ENCODE measurements at places on chromosomes 6 and 20.

GRCh38 chr20:59645761-59646171, 41.4 kb downstream of the PHACTR3 start:
- no peak for DNase-seq

DNA sequence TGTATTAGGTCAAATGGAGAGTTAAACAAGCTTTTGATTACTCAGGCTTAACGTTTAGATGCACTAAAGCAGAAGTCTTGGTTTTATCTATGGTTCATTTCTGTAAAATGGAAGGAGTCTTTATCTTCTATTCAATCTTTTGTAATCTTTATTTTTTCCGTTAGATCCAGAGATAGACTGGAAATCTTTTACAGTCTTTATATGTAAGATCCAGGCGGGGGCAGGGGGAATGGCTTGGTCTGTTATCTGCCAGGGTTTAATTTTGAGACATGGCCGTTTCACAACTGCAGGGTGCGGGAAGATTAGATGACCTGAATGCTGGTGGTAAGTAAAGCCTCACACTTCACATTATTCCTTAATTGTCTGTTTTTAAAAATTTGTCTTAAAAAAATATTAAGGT, 3.7 kb downstream of the AKAP12 start:
- no peak for DNase-seq

DNA sequence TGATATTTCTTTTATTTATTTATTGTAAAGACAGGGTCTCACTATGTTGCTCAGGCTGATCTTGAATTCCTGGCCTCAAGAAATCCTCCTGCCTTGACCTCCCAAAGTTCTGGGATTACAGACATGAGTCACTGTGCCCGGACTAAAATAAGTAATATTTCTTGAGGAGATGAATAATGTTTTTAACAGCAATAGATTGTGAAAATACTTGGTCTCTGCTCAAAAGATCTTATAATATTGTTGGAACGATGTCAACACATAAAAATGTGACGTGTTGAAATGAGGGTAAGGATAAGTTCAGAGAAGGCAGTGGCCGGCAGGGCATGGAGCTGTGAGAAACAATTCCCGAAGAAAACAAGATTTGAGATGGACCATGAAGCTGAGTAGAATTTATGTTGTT, 178.7 kb downstream of the GJA1 start:
- DNase-seq: no peak

DNA sequence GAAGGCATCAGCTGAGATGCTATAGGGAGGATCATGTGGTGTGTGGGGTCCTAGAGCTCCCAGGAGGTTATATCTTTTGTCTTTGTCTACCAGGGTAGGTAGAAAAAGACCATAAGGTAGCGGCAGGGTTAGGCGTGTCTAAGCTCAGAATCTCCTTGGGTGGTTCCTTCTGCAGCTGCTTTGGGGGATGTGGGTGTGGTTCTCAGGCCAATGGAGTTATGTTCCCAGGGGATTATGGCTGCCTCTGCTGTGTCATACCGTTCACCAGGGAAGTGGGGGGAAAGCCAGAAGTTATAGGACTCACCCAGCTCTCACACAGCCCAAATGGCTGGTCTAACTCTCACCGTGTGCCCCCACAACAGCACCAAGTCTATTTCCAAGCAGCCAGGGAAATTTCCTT, 107.4 kb upstream of the ADGRB3 start:
- DNase-seq: no peak

- no peak for DNase-seq
Measured at GRCh38 chr6:163513003-163513402, 98.5 kb downstream of the QKI start.

DNA sequence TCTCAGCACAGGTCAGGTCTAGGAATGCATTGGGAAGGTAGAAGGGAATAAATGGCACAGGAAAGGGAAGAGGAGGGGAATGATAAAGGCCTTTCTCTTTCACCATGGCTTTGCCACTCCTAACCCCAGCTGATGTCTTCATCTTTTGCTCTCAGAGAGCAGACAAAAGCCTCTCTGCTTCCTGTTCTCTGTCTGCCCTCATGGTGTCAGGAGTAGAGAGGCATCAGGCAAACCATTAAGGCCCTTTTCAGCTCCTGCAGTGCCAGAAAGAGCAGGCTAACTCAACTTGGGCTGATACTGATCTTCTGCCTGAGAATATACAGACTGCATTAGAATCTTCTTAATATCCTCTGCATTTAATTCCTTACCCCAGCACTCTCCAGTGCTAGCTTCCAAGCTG, 48.0 kb upstream of the STXBP5 start:
- DNase-seq: no peak

- DNase-seq: no peak
Measured at GRCh38 chr6:11865680-11866300, 87.2 kb upstream of the ADTRP start.

- DNase-seq: no peak
Measured at GRCh38 chr6:84539122-84539856, 225.1 kb downstream of the TBX18 start.

GRCh38 chr6:83096791-83097190, 29.3 kb downstream of the DOP1A start:
- no peak for DNase-seq

DNA sequence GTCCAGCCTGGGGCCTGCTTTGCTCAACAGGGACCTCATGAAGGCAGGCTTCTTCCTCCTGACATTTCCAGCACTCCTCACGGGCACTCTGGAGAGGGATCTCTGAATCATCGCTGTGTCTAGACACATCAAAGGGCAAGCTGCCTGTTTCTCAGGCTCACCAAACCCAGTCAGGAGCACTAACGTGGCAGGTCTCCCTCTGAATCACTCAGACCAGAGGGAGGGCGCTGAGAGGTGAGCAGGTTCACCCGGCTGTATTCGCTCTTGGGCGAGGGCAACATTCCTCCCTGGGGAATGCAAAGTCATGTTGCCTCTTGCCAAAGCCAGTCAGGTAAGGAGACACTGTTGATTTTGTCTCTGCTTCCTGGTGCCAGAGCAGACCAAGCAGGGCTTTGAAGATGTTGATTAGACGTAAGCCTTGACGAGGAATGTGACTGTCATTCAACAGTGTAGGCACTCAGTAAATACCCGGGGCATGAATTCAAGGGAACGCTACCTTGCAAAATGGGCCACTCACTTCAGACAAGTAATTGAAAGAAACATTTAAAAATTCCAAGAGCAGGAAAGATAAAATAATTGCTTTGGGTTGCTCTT, 50.1 kb downstream of the CYP24A1 start:
- no peak for DNase-seq

GRCh38 chr20:63457737-63458136, 14.7 kb downstream of the KCNQ2 start:
- no peak for DNase-seq

- DNase-seq: no peak
Measured at GRCh38 chr20:8067082-8067481, 47.5 kb upstream of the TMX4 start.

DNA sequence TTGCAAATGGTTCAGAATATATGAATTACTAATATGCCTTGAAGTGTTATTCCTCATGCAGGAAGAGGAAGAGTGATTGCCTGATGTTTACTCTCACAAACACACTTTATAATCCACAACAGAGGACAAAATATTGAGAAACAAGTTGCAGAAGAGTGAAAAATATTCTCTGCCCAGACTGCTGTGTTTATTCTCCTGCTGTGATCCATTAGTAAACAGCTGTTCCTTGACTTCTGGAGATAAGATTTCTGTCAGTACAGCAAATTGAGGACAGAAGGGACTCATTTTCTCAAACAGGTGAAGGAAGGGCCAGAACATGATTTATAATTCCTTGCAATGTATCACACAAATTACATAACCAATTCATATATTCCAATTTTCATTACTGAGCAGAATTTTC, 148.0 kb downstream of the EPM2A start:
- no peak for DNase-seq

- DNase-seq: peak; percentile 73
Measured at GRCh38 chr6:43723737-43724295, 36.2 kb upstream of the MRPS18A start.

GRCh38 chr6:82017288-82017687, 230.3 kb downstream of the IBTK start:
- DNase-seq: no peak

GRCh38 chr6:146962329-146962728, 241.9 kb upstream of the STXBP5 start:
- no peak for DNase-seq

- DNase-seq: no peak
Measured at GRCh38 chr6:5785249-5785648, 221.5 kb downstream of the NRN1 start.

DNA sequence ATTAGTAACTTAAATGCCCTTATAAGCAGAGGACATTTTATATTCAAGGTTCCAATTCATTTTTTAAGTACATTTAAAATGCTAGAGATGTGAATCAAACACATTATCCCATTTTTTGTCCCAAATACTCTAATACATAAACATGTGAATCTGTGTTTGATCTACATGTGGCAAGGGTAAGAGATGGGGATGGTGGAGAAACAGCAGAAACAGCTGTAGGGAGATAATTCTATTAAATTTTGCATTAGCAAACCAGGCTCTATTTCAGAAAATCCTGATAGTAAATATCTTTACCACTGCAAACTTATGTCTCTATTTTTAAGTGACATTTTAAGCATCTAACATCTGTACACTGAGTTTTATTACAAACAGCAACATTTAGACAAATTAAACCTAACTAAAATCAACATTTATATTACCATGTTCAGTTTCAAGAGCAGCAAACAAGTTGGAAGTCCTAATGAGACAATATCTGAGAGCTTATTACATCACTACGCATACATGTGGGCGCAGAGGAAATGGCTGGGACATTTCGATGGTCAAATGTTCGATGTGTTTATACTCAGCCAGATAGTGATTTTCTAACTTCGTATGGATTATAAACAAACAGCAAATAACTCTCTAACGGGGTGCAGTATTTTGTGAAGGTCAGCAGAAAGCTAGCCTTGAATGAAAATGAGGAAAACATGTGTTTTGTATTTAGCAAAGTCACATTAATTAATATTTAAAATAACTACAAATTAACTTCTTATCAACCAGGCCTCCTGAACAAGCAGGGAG, 165.1 kb downstream of the GJA1 start:
- DNase-seq: no peak

- DNase-seq: no peak
Measured at GRCh38 chr6:135583256-135583761, 85.8 kb upstream of the AHI1 start.

- DNase-seq: no peak
Measured at GRCh38 chr20:46900086-46900485, 5.4 kb downstream of the EYA2 start.

GRCh38 chr20:23200413-23200812, 114.3 kb upstream of the CD93 start:
- no peak for DNase-seq

DNA sequence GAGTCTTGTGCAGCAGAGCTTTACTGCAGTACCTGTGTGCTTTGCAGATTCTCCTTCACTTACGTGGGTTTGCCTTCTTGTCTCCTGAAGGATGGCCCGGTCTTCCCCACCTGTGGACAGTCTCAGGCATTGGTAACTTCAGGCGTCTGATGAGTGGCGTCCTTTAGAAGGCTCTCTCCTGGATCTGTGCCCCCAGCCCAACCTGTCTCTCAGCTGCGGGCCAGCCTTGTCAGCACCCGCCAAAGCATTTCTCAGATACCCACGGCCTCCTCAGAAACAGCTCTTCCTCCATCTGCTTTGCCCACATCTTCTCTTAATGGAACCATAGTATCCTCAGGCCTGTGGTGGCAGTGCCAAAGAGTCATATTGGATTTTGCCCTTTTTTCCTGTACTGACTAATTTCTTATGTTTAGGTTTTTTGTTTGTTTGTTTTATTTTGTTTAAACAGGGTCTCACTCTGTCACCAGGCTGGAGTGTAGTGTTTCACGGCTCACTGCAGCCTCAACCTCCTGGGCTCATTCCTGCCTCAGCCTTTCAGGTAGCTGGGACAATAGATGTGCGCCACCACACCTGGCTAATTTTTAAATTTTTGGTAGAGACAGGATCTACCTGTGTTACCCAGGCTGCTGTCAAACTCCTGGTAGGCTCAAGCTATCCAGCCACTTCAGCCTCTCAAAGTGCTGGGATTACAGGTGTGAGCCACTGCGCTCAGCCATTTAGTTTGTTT, 96.6 kb downstream of the ARID1B start:
- DNase-seq: no peak

DNA sequence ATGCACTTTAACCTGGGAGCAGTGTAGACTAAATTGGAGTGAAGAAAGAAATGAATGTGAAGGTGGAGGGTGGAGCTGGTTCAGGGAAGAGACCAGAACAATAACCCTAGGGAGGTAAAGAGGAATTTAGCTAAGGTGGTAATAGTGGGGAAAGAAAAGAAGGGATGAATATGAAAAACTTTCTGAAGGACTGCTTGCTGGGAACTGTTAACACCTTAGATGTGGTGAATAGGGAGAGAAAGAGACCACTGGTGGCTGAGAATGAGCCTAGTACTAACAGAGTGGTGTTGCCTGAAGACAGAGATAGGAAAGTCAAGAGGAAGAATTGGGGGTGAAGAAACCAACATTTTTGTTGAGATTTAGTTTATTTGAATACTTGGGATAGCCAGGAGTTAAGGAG, 78.4 kb upstream of the HS3ST5 start:
- no peak for DNase-seq

- DNase-seq: no peak
Measured at GRCh38 chr6:52536424-52536916, 40.4 kb downstream of the TRAM2 start.

GRCh38 chr6:26140967-26141294, 53.7 kb downstream of the HFE start:
- no peak for DNase-seq

DNA sequence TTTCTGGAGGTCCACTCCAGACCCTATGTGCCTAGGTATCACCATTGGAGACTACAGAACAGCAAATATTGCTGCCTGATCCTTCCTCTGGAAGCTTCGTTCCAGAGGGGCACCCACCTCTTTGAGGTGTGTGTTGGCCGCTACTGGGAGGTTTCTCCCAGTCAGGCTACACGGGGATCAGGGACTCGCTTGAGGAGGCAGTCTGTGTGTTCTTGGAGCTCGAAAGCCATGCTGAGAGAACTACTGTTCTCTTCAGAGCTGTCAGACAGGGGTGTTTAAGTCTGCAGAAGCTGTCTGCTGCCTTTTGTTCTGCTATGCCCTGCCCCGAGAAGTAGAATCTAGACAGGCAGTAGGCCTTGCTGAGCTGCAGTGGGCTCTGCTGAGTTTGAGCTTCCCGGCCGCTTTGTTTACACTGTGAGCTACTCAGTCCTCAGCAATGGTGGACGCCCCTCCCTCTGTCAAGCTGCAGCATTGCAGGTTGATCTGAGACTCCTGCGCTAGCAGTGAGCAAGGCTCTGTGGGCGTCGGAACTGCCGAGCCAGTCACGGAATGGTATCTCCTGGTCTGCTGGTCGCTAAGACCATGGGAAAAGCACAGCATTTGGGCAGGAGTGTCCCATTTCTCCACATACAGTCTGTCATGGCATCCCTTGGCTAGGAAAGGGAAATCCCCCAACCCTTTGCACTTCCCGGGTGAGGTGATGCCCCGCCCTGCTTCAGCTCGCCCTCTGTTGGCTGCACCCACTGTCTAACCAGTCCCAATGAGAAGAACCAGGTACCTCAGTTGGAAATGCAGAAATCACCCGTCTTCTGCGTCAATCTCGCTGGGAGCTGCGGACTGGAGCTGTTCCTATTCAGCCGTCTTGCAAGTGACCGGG, 32.5 kb upstream of the ASCC3 start:
- DNase-seq: peak; percentile 5

All from stimulated activated CD4-positive, alpha-beta T cell treated with anti-CD3 and anti-CD28 coated beads, Interleukin-4, amount 100 ng/mL, for 1 hour (primary cell).